ENCODE measurements at places on chromosomes 5 and 9.

DNA sequence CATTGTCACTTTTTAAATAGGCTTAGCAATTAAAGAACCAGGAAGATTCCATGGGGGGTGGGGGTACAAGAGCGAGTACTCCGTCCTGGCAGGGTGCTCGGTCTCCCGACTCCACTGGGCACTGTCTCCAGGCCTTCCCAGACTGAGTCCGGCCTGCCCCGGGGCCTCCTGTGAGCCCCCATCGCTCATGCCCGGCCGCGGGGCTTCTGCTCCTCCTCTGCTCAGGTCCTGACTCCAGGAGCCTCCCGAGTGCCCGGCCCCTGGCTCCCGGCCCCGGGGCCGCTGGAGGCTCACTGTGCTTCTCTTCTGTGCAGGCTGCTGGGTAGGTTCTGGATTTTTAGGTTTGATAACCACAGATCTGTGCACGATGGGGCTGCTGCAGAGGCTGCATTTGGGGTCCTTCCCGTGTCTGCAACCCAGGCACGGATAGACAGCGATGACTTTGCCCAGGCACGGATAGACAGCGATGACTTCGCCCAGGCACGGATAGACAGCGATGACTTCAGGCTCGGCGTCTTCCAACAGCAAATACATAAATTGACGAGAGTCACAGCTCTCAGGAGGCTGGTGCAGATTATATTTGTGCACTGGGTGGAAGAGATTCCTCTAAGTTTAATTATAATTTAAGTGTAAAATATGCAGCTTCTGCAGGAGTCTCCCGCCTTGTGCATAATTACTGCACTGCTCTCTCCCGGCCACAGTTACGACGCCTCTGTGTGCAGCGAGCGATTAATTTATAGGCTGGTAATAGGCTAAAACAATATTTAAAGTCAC lies 74.8 kb upstream of the RXRA start:
- no peak for DNase-seq

DNA sequence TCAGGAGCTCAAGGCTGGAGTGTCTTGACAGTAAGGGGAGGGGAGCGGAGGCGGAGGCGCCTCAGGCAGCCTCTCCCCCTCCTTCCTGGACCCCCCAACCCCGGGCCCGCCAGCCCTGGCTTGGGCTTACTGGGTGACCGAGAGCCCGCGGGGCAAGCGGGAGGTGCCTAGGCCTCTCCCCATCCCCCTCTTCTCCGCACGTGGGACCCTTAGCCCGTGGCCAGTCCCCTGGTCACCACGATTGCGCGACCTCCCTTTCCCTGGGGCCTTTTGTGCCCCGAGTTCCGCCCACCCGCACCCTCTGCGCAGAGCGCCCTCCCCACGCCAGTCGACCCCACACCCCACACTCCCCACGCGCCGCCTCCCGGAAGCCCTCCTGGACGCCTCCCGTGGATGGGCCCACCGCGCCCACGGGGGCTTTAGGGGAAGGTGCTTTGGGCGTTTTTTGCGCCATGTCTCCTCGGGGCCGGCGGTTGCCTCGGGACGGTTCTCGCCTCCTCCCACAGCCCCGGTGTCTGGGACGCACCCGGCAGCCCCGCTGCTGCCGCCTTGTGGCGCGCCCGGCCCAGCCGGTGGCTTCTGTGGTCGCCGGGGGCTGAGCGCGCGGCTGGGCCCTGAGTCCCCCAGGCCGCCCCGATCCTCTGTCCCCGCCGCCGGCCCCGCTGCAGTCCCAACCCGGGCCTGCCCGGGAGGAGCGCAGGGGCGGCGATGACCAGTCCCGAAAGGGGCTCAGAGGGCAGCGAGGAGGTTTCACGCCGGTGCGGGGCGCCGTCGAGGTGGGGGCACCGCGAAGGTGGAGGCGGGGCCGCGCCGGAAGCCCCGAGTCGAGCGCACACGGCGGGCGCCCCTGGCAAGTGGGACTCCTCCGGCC lies 3.2 kb downstream of the TOR4A start:
- DNase-seq: peak; percentile 43

- DNase-seq: no peak
Observed at GRCh38 chr9:68747043-68747533, 42.0 kb downstream of the PIP5K1B start.

GRCh38 chr5:163475411-163475810 lies 15.0 kb downstream of the HMMR start:
- DNase-seq: no peak

DNA sequence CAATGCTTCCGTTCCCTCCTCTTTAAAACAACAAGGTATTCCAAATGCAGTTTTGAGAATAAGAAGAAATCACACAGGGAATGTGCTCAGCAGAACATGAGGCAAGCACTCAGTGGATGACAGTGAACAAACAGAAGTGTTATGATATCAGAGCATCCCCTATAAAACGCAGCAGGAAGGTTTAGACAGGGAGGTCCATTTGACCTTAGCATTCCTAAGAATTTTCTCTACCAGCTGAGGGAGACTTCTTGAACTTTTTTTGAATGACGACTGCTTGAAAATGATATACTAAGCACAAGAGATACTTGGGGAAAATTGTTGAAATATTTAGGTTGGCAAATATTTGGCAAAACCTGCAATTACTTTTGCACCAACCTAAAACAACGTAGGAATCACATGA lies 3.9 kb downstream of the AMACR start:
- DNase-seq: no peak

GRCh38 chr5:179732918-179733771 lies 523 bp downstream of the MAML1 start:
- peak; percentile 56 for DNase-seq

GRCh38 chr5:20041326-20042274 lies 53.6 kb upstream of the CDH18 start:
- DNase-seq: no peak

DNA sequence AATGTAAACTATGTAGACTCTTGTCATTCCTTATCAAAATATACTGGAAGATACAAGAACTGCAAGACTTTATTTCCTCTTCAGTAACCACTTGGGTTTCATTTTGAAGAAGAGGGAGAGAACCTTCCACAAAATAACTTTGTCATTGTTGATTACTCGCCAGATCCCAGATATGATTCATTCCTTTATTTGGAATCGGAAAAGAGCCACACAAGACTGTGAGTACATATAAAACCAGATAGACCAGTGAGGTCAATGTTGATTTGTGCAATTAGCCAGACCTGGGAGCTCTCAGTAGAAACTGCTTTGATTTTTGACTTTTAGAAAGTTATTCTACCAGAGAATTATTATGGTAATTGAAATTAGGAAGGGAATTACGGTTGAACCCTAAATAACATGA lies 146.1 kb downstream of the TMEM167A start:
- no peak for DNase-seq

DNA sequence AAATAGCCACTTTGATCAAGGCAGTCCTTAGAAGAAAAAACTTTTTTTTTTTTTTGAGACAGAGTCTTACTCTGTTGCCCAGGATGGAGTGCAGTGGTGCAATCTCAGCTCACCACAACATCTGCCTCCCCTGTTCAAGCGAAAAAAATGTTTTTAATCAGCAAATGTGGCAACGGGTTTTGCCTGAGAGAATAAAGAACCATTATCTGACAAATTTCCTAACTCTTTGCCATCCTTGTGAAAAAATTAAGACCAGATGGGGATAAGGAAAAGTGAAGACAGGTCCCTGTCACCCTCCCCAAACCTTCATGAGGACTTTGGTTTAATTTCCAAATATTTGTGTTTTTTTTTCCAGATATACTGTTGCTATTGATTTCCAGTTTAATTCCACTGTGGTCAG lies 107.3 kb upstream of the SPOCK1 start:
- DNase-seq: no peak

- no peak for DNase-seq
Observed at GRCh38 chr5:74460694-74461093, 179.8 kb downstream of the ENC1 start.

- DNase-seq: no peak
Observed at GRCh38 chr9:96585426-96585825, 34.2 kb downstream of the CDC14B start.

GRCh38 chr5:102823441-102823874 lies 68.4 kb downstream of the PAM start:
- DNase-seq: no peak

DNA sequence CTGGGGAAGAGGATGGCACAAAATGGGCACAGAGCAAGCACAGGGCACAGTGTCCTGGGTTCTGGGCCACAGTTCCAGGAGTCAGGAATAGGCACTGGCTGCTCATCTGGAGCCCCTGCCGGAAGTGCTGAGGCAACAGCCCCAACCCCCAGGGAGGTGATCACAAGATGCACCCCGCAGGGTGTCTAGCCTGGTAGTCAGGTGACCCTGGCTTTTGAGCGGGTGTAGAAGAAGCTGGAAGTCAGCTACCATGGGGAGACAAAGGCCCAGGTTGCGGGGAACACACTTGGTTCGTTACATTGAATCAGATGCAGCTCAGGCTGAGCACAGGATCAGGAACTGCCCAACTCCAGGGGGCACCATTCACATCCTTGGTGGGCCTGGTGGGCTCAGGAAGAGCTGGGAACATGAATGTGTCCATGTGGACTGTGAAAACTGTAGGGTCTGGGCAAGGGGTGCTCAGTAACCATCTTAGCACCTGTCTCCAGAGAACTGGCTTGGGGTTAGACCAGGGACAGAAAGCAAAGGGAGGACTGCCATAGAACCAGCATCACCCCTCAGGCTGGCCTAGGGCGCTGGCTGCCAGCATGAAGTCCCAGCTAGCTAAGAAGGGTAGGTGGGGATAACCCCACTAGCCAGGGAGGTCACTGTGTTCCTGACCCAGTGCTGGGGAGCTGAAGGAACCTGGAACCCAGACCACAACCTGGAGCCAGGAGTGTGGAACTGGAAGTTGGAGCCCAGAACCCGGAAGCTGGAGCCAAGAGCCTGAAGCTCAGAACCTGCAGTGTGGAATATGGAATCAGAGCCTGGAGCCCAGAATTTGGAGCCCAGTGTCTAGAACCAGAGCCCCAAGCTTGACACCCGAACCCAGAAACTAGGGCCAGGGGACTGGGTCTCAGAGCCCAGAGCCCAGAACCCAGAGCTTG lies 6.1 kb upstream of the SLC34A1 start:
- no peak for DNase-seq

DNA sequence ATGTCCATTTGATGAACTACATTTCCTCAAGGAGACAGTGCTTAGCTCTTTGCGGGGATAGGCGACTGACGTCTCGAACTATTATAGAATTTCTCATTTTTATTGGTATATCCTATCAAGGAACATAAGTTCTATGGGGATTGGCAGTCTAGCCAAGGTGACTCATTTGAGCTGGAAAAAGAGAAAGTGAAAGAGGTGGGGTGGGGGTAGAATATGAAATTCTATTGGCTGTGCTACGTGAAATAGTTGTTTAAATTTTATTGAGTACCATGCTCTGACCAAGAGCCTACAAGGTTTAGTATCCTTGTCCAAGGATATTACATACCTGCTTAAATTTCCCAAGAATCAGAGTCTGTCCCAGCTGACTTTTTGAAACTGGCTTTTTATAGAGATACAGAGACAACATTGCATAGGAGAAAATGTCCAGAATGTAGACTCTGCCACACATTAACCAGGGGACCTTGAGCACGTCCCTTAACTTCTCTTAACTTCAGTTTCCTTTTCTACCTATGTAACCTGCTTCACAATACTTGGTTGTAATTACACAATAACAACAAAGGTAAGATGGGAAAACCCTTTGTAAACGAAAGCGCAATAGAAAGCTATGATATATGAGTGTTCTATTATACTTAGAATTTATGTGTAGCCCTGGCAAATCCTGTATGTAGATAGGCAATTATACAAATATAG lies 226.4 kb upstream of the WWC1 start:
- DNase-seq: no peak

GRCh38 chr5:71972777-71973473 lies 134.3 kb upstream of the MAP1B start:
- no peak for DNase-seq

DNA sequence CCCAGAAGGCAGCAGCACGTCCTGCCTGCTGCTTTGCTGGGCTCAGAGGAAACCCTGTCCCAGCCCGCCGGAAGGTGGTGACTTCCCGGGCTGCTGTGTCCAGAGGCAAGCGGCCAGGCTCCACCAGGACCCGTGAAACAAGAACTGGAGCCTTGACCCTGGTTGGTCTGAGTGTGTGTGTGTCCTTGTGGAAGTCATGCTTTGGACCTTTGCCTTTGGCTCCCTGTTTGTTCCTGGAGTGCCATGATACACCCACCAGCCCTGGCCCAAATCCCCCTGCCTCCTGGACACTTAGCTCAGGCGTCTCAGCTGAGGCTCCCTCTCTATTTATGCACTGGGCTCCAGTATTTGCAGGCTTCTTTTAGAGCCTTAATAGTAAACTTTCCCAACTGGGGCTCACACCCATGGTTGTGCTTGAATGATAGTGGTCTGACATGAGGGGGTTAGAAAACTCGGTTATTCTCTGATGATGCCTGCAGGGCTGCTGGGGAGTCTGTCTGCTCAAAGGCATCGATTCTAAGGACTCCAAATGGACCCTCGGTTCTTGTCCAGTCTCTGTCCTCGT lies 72.2 kb downstream of the C9orf50 start:
- peak; percentile 44 for DNase-seq

- DNase-seq: no peak
Observed at GRCh38 chr5:164002214-164002613, 496.8 kb downstream of the MAT2B start.

GRCh38 chr5:115579747-115580173 lies 22.5 kb downstream of the TICAM2 start:
- no peak for DNase-seq

DNA sequence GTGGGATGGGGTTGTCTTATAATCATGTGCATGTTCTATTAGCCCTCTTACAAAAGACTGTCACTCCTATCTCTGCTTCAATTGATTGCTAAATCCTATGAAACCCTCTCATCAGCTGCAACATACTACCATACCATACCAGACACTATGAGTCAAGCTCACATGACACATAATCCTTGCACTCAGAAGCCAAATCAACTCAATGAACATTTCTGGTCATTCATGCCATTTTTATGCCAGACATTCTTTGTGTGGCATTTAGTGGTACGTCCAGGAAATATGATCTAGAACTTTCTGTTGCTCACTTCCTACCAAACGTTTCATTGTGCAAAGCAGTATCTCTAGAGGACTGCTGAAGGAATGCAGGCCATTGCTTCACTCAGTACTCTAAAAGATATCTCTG lies 159.2 kb upstream of the GNA14 start:
- DNase-seq: no peak

DNA sequence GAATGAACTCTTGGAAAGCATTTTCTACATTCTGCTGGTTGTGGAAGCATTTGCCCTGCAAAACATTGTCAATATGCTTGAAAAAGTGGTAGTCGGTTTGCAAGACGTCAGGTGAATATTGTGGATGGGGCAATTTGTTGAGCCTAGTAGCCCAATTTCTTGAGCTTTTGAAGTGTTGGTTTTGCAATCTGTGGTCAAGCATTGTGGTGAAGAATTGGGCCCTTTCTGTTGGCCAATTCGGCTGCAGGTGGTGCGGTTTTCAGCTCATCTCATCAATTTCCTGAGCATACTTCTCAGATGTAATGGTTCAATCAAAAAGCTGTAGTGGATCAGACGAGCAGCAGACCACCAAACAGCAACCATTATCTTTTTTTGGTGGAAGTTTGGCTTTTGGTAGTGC lies 426.8 kb upstream of the CDH9 start:
- no peak for DNase-seq

GRCh38 chr5:107085572-107085971 lies 585.2 kb downstream of the EFNA5 start:
- DNase-seq: no peak
